T-cell (primary cell): ENCODE measurements at places on chromosomes 12 and 14. TPM values are rescaled to one million over a fixed set of nuclear protein-coding genes. Genes with fewer than 3 reads are reported as not detected.

Gene MEG3
- not detected for total RNA-seq

Gene GZMB
- total RNA-seq, result 66.2 TPM

Gene C12orf50
- 0.15 TPM for total RNA-seq

Gene BAG5
- 30.3 TPM for total RNA-seq

Gene FERMT2
- total RNA-seq, result 0.76 TPM
